ENCODE measurements at places on chromosomes 5 and 9.

DNA sequence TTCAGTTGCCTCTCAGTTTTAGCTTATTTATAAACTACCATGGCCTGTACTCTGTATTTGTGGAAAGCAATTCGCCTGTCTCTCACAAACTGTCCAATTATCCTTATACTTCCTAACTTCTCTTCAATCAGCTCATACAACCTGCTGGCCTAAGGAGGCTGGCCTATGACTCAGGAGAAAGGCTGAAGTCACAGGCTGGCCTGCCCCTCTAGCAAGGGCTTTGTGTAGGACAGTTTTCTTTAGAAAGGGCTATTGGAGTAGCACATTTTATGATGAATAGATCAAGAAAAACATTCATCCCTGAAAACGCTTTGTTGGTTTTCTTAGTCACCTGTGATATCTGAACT lies 988.7 kb upstream of the ARRDC3 start:
- DNase-seq = no peak

- DNase-seq = no peak
Observed at GRCh38 chr9:86734771-86735170, 212.5 kb downstream of the GAS1 start.

GRCh38 chr5:65418661-65419060 lies 63.1 kb downstream of the ADAMTS6 start:
- no peak for DNase-seq

DNA sequence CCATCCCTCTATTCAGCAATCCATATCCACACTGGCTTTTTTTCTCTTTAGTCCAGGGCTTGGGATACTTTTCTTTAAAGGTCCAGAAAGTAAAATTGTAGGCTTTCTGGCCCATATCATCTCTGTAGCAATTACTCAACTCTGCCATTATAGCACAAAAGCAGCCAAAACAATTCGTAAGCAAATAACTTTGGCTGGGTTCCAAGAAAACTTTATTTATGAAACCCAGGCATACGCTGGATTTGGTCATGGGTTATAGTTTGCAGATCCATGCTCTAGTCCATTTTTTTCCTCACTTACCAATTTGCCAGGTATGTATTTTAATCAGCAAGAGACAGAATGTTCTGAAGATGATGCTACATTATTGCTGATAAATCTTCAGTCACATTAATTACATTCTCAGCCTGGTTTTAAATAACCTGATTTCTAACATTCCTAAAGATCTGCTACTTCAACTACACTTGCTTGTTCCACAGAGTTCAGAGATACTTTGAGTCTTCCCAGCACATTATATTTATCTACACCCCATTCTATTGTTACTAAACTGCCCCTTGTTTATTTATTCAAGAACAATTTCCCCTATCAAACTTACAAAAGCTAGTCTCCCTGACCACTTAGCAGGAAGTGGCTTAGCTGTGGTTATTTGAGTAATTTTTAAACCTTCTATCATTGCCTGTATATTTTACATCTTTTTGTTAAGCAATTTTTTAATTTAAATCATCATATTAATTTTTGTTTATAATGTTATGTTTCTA lies 161.0 kb downstream of the ISL1 start:
- DNase-seq = no peak

- no peak for DNase-seq
Observed at GRCh38 chr5:138772986-138773594, 19.9 kb downstream of the CTNNA1 start.

GRCh38 chr5:80668016-80668969 lies 13.5 kb upstream of the DHFR start:
- no peak for DNase-seq

GRCh38 chr9:37029304-37029775 lies 4.7 kb downstream of the PAX5 start:
- no peak for DNase-seq

GRCh38 chr5:2832394-2832793 lies 80.9 kb upstream of the IRX2 start:
- no peak for DNase-seq

GRCh38 chr9:18806232-18807080 lies 226.6 kb downstream of the SAXO1 start:
- no peak for DNase-seq

GRCh38 chr9:105431424-105432246 lies 16.2 kb upstream of the FSD1L start:
- DNase-seq = no peak

DNA sequence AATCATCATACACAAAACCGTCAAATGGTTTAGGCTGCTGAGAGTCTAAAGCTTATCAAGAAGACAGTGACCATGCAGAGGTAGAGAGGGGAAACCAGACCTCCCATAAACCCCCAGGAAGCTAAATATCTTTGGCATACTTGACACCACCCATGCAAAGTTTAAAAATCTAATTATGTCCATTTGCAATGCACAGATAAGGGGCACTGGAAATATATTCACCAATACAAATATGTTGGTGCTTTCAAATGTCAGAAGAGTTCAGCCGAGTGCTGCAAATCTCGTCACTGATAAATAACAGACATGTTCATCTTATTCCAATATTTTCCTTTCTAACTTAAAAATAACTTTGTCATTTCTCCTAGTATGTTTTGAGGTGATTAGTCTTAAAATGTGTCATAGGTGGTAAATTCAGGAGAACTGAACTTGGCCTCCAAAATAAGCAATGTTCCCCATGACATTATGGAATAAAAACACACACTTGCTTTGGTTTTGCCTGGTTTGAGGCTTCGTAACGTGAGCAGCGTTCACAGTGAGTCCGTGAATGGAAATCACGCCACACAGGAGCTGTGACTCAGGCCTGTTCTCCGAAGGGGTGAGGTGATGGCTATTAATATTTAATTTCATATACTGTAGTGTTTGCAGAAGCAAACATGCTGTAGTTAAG lies 182.2 kb downstream of the AOPEP start:
- DNase-seq = no peak

DNA sequence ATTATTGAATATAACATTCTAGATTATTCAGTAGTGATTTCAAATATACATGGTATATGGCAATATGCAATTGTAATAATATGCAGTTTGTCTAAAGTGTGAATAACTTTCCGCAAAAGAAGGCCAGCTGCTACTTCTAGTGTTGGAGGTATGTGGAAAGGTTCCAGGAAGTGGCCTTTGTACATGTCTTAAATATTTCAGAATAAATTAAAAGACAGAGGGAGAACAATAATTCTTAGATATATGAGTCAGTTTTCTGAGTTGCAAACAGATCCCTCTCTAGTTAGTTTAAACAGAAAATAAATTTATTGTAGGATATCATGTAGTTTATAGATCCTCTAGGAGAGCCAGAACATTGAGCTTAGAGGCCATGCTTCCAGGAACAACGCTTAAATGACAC lies 210.8 kb upstream of the ELL2 start:
- no peak for DNase-seq

- DNase-seq = no peak
Observed at GRCh38 chr5:131250751-131251475, 12.9 kb upstream of the CDC42SE2 start.

DNA sequence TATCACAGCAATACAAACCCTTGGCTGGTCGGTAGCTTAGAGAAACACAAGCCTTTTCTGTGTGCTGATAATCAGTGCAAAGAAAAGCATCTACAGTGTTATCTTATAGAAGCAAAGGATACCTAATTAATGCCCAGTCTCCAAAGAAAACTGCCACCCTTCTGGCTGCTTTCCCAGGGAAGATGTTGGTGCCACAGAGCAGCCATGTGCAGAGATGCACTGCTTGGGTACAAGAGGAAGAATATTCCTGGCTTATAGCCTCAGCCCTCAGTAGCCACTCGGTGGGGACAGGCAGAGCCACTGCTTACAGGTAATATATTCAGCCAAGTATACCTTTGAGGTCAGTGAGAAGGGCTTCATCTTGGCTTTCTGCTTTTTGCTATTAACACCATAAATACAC lies 185.3 kb downstream of the PCSK1 start:
- DNase-seq = no peak

GRCh38 chr5:128572930-128573319 lies 34.9 kb upstream of the FBN2 start:
- DNase-seq = no peak

DNA sequence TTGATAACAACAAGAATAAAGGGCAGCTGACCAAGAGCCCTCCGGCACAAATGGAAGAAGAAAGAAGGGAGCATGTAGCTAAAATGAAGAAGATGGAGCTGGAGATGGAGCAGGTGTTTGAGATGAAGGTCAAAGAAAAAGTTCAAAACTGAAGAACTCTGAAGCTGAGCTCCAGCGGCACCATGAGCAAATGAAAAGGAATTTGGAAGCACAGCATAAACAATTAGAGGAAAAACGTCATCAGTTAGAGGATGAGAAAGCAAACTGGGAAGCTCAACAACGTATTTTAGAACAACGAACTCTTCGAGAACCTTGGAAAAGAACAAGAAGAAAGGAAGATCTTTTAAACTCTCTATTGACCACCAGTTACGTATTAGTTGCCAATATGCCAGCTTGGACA lies 100.9 kb downstream of the GABBR2 start:
- DNase-seq = no peak

DNA sequence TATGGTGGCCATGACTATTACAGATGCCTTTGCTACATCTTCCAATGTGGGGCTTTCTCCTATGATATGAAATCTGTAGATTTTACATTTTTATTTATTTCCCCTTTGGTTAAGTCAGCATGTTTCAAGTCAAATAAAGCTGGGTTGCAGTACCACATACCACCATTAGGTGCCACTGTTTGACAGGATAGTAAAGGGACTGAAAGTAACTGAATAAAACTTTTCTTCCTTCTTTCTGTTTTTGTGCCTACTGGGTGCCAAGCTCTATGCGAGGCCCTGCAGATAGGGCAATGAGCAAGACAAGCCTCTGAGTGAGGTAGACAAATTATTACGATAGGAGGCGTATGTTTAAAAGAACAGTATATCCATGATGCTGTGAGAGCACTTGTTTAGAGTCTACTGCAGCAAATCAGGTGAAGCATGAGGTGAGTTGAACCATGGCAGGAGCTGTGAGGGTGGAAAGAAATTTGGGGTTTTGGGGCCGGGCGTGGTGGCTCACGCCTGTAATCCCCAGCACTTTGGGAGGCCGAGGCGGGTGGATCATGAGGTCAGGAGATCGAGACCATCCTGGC lies 64.8 kb downstream of the GDNF start:
- DNase-seq = no peak

GRCh38 chr9:15137089-15137488 lies 169.9 kb downstream of the TTC39B start:
- no peak for DNase-seq

DNA sequence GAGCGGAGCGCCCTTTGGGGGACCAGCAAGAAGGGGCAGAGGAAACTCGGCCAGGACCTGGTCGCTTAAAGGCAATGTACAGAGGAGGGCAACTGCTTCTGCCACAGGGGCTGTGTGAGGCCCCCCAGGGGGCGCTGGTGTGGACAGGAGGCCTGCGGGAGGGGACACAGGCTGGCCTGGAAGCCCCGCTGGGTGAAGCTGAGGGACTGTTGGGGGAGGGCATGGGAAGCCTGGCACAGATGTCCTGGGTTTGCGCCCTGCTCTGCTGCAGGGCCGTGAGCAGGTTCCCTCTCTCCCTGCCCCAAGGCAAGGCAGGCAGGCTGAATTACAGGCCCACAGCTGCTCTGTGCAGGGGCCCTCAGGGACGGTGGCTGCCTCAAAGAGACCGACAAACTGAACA lies 5.4 kb downstream of the MED22 start:
- no peak for DNase-seq

DNA sequence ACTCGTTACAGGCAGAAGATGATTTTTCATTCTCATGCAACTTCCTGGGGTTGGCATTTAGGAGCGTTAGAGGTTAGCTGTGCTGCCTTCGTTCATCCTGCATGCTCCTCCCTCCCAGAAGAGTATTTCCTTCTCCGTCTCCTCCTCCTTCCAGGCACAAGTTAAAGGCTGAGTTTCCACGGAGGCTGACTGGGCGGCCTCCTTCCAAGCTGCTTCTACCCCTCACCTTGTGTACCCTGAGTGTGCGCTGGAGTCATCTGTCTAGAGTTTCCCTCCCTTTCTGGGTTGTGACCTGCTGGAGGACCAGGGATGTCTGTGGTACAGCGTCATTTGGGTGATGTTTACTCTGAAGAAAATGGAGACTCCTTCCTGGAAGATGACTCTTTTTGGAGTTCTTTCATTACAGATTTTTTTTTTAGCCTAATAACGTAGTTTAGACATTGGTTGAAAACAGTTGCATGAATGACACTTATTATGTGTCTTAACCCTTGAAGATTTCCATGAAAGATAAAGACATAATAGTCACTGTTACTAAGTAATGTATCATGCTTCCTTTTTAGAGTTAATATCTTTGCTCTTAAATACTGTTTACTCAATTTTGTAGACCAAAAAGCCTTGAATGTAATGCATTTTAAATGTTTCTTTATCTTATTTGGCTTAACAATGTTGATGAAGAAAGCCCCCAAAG lies 146.9 kb downstream of the TENT4A start:
- no peak for DNase-seq

DNA sequence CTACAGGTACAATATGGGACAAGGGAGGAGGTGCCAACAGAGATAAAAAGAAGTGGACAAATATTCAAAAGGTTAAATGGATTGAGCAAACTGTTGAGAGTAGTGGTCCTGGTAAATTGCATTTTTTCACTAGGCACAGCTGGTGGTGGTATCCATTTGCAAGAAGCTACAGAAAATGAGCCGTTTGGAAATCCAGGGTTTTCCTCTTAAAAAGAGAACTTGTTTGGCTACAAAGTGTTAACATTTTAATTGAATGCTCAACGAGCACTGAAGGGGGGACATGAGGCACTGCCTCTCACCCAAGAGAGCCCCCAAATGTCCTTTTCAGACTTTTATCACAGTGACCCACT lies 491 bp upstream of the ZCCHC9 start:
- no peak for DNase-seq

DNA sequence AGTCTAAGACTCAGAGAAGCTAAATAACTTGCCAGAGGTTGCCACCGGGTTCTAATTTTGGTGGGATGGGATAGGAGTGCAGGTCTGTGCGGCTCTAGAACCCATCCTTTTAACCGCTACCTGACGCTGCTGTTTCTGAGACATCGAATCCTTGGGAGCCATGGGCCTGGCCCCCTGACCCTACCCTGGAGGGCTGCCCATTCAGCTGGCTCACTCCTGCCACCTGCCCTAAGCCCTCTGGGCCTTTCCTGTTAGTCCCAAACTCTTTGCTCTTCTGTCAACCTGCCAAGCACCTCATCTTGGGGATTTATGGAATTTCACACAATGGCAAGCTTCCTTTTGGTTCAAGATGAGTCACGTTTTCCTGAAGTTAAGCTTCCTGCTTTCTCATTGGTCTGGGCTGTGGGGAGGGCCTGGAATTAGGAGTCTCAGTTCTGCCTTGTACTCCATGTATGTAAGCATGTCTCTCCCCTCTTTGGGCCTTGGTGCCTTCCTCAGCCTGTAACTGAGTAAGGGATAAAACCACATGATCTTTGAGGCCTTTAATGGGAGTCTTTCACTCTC lies 26.6 kb downstream of the ENHO start:
- no peak for DNase-seq

- DNase-seq = no peak
Observed at GRCh38 chr5:67809589-67809988, 406.0 kb upstream of the PIK3R1 start.

- no peak for DNase-seq
Observed at GRCh38 chr5:153573326-153574033, 83.0 kb downstream of the GRIA1 start.

- no peak for DNase-seq
Observed at GRCh38 chr5:32143617-32144377, 30.3 kb downstream of the GOLPH3 start.

Data from T-helper 17 cell (primary cell).